ENCODE measurements at places on chromosomes 5 and 9. TPM values are rescaled to one million over a fixed set of nuclear protein-coding genes. Genes with fewer than 3 reads are reported as not detected.

MOB3B gene
- 0.91 TPM for total RNA-seq

GRCh38 chr9:27535701-27536118 lies 6.1 kb upstream of the MOB3B start:
- no peak for DNase-seq

GRCh38 chr9:89410641-89411350 lies 87.1 kb downstream of the SEMA4D start:
- DNase-seq, result no peak

DNA sequence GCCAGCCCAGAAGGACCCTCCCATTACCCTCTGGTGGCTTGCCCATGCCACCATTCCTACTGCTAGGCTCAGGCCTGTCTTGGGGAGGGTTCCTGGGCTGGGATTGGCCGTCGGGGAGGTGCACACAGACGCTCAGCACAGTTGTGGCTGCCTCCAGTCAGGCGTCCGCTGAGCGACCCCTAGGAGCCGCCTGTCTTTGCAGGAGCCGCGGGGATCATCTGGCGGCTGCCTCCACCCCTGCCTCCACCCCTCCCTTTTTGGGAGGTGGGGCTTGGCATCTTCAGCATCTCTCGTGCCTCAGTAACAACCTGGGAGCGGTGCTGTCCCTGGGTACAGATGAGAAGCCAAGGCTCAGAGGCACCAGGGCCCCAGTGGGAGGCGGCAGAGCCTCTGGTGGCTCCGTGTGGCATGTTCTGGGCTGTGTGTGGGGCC lies 39.6 kb downstream of the RXRA start:
- peak; percentile 86 for DNase-seq

GRCh38 chr5:22102823-22103359 lies 750.3 kb downstream of the CDH12 start:
- DNase-seq, result no peak

GRCh38 chr5:61706751-61707150 lies 374.7 kb downstream of the ZSWIM6 start:
- no peak for DNase-seq

IFNK gene
- not detected for total RNA-seq

GRCh38 chr9:21611891-21612290 lies 129.8 kb upstream of the IFNE start:
- DNase-seq, result no peak

DNA sequence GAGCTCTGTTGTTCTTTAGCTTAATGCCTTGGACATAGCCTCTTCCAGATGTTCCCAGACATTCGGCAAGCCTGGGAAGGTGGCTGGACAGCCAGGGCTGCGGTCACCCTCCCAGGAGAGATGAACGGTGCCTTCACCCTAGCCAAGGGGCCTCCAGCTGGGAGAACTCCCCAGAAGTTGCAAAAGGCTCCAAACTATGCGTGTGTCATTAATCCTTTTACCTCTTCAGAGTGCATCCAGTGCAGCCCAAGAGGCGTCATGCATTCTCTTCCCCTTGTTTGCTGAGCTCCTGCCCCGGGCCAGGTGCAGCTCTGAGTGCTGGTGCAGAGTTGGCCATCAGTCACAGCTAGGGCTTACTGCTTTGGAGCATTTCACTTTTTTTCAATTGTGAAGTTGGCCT lies 22.8 kb downstream of the HMCN2 start:
- DNase-seq, result no peak

- DNase-seq, result peak; percentile 87
Observed at GRCh38 chr9:130446101-130446861, 1.5 kb downstream of the ASS1 start.

DNA sequence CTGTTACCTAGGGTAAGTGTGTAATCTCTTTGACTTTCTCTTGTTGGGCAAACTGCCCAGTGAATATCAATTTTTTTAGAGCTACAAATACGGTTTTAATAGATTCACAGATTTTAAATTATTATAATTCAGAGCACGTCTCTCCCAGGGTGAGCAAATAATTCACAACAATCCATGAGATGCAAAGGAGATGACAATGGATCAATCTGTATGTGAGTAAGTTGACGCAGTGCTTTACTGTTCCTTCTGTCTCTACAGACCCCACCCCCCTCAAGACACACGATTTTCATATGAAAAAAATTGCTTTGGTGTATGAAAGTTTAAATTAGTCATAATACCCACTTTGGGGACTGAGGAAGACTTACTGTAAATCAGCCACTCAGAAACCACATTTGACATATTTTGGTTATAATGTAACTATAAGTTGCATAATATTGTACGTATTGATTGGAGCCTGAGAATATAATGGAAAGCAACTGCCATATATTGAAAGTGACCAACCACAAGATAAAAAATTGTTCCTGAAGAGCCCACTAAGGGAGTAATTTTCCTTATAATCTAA lies 201.7 kb downstream of the BNC2 start:
- no peak for DNase-seq

LCN12 gene
- total RNA-seq, result 30.3 TPM

ADGRD2 gene
- total RNA-seq, result not detected

DNA sequence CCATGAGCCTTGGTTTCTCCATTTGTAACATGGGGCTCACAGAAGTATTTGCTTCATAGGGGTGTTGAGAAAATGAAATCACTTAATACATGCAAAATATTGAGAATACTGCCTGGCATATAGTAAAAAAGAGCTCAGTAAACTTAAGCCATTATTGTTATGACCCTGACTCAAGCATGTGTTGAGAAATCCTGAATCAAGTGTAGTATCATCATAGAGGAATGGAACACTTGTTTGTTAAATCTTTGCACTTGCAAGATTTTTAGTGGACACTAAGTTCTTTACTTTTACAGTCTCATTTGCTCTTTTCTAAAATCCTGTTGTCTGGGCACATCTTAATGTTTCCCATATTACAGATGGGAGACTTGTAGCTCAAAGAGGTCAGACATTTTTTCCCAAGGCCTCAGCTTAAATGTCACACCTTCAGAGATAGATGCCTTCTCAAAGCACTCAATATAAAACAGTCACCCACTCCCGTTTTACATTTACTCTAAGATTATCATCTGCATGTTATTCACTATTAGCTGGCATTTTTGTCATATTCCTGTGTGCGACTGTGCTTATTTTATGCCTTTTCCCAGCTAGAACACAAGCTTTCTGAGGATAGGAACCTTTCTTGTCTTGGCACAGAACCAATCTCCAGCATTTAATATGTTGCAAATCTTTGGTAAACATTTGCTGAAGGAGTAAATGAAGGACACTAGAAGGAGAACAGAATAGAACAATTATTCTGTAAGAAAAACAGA lies 250.0 kb upstream of the TNC start:
- no peak for DNase-seq

DNA sequence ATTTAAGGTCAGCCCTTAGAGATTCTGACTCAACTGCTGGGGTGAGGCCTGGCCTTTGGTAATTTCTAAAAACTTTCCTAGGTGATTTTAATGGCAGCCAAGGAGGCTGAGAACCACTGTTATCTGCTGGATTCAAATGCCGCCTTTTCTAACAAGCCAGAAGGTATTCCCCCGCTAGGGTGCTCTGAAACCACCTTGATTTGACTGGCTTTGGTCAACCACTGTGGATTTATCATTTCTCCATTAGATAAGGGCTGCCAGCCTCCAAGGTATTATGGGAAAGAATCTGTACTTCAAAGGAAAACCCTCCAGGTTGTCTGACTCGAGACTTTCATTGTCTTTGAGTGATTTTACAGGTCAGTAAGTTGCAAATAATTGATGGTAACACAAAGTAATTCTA lies 4.3 kb downstream of the ANXA6 start:
- no peak for DNase-seq

C9 gene
- 1,159 TPM for total RNA-seq

DNA sequence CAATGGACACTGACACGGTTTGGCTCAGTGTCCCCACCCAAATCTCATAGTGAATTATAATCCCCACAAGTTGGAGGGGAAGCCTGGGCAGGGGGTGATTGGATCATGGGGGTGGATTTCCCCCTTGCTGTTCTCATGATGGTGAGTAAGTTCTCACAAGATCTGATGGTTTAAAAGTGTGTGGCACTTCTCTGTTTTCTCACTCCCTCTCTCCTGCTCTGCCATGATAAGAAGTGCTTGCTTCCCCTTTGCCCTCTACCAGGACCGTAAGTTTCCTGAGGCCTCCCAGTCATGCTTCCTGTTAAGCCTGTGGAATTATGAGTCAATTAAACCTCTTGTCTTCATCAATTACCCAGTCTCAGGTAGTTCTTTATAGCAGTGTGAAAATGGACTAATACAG lies 115.8 kb upstream of the KIF2A start:
- DNase-seq, result no peak

DNA sequence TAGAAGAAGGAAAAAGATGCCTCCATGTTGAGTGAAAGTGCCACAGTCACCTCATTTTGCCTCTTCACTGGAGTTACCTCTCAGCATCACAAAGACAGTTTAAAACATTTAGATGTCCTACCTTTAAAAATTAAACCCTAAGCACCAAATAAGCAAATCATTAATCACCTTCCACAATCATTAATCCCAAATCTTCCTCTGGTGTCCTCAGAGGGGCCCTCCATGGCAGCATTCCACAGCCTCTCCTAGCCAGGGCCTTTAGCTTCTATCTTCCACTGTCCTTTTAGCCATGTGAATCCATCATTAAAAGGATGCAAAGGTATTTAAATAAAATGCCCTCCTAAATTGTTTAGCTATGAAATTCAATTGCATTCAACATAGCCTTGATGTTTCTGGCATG lies 310.8 kb downstream of the PDE4D start:
- no peak for DNase-seq

- DNase-seq, result no peak
Observed at GRCh38 chr5:141850244-141850768, 27.9 kb downstream of the PCDH1 start.

ANXA2R gene
- total RNA-seq, result 0.35 TPM

GRCh38 chr5:6868171-6868570 lies 154.9 kb downstream of the TENT4A start:
- DNase-seq, result no peak

GRCh38 chr9:92627651-92628050 lies 42.3 kb downstream of the IPPK start:
- no peak for DNase-seq

- no peak for DNase-seq
Observed at GRCh38 chr5:56329652-56330051, 96.5 kb upstream of the ANKRD55 start.

DNA sequence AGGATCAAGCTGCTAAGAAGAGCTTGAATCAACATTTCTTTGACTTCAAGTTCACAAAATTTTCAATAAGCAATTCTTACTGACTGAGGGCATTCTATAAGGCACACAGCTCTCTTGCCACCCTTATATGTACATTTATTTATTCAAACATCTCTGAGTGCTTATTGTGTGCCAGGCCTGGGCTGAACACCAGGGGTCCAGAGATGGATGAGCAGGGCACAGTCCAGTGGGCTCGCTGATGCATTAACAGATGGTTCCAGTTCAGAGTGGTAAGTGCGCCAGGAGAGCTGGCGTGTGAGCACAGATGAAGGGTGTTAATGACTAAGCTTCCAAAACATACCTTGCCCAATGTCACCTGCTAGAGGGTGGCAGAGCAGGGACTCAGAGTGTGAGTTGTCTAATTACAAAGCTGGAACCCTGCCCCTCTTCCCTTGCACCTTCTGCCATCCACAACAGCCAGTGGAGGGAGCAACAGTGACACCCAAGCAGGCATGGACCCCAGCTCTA lies 24.6 kb downstream of the ALG2 start:
- no peak for DNase-seq

- DNase-seq, result peak; percentile 39
Observed at GRCh38 chr9:135552698-135553171, 6.8 kb downstream of the OBP2A start.

GRCh38 chr5:35194635-35195471 lies 35.4 kb downstream of the PRLR start:
- DNase-seq, result no peak
